SHP77 (cell line): ENCODE measurements at places on chromosomes 3 and 15.

DNA sequence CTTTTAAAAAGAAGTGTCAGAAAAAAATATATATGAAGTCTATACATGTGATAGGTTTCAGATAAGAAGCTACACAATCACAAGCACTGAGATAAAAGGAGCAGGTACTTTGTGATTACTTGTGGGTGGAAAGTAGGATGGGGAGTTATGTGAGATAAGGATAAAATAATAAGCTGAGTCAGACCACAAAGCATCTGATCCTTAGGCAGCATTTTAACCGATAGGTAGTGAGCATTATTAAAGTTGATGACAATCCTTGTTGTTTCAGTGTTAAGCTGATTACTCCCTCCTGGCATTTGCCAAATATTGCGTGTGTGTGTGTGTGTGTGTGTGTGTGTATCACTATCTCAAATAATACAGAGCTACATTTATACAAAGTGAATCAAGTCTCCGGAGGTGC lies 483.1 kb downstream of the NAALADL2 start:
- DNase-seq = no peak

- DNase-seq = no peak
Measured at GRCh38 chr3:53361852-53362251, 14.5 kb upstream of the DCP1A start.

DNA sequence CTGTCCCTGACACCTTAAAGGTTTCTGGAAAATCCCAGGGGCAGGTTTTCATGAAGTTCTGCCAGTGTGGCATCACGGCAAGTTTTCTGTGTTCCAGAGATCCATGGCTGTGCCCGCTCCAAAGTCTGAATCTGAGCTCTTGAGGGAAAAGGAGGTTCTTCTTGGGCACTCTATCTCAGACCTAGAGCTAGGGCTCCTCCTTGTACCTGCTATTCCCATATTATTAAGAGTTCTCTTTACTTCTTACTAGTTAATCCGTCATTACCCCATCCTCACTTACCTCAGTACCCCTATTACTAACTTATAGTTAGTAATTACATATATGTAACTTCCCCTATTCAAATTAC lies 5.9 kb upstream of the TRA2B start:
- DNase-seq = no peak

GRCh38 chr15:64720188-64720587 lies 55.2 kb downstream of the RBPMS2 start:
- DNase-seq = no peak

DNA sequence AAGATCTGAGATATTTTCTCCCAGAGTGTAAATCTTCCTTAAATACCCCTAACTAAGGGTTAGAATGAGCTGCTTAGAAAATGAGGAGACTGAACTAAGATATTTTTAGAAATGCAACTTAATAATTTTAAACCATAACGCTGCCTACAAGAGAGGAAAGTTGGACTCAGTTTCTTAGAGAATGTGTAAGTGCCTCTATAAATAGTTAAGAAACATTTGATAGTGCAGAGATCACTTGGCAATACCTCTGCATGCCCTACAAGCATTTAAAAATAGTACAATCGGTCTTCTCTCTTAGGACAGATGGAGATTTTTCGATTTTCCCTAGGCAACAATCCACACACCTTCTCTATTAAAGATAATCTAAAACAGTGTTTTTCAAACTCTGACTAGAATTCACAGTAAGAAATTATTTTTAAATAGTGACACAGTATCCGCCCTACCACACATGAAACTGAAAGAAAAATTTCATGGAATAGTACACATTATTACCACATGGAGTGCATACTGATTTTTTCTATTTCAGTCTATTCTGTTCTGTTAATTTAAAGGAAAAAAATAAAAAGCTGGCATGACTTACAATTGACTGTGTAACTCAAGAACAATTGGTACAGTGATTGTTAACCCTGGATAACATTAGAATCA lies 83.2 kb downstream of the GADL1 start:
- DNase-seq = no peak

- DNase-seq = no peak
Measured at GRCh38 chr3:11661052-11661656, 17.4 kb upstream of the VGLL4 start.

- DNase-seq = no peak
Measured at GRCh38 chr3:111326144-111326995, 215.6 kb upstream of the CD96 start.
